ENCODE measurements at places on chromosomes 2 and 18.

DNA sequence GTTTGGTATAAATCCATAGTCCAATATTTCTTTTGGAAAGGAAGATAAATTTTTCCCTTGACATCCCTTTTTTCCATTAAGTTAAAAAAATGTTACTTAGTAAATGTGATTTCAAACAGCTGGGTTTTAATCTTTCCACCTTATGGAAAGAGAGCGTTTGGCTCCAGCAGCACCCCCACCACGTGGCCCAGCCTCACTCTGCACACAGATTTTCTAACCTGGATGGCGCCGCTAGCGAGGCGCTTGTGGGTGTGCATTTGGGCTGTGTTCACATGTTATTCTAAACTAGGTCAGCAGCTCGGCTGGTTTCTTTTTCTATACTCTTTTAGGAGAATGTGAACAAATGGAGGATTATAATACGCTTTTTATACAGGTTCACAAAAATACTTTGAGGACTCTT lies 218.0 kb downstream of the LDLRAD4 start:
- ATAC-seq, result no peak

- no peak for ATAC-seq
These were observed 776.4 kb downstream of the EPHA4 start for GRCh38 chr2:220795705-220796104.

GRCh38 chr2:223068071-223068470 lies 16.1 kb downstream of the KCNE4 start:
- ATAC-seq, result no peak

DNA sequence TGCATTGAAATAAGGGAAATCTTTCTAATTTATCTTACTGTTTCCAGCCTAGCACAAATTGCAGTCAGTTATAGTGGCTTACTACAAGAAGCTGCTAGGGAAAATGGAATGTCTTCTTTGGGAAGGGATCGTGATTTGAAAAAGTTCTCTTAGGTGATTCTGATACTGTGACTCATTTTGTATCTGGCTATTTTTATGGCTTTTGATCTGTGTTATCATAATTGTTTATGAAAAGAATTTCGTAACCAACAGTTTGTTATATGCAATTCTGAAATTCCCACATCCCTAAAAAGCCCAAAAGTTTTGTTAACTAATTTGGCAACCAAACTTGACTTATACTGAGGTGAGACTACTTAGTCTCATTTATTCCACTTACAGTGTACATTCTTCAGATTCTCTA lies 12.4 kb downstream of the PTPN4 start:
- no peak for ATAC-seq

DNA sequence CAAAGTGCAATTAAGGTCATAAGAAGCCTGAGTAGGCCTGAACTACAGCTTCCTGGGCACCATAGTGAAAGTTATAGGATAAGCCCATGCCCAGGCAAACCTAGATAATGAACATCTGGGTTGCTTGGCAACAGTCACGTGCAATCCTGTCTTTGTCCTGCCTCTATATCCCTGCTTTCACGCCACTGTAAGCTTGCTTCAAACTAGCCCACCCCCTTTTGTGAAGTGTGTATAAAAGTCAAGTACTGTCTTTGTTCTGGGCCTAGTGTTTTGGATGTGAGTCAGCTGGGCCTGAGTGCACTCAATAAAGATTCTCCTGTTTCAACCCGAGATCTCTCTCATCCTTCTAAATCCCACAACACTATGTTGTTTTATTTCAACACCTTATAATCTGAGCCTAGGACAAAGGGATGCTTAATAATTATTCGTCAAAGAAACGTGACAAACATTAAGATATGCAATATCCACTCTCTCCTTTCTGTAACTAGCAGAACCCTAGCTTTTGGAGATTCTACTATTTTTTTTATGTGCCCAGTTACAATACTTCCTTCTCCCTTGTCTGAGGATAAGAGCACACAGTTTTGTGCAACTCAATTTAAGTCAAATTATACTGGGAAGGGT lies 927.8 kb downstream of the SUCLG1 start:
- ATAC-seq, result no peak

GRCh38 chr2:28288620-28289019 lies 104.0 kb upstream of the FOSL2 start:
- ATAC-seq, result no peak

DNA sequence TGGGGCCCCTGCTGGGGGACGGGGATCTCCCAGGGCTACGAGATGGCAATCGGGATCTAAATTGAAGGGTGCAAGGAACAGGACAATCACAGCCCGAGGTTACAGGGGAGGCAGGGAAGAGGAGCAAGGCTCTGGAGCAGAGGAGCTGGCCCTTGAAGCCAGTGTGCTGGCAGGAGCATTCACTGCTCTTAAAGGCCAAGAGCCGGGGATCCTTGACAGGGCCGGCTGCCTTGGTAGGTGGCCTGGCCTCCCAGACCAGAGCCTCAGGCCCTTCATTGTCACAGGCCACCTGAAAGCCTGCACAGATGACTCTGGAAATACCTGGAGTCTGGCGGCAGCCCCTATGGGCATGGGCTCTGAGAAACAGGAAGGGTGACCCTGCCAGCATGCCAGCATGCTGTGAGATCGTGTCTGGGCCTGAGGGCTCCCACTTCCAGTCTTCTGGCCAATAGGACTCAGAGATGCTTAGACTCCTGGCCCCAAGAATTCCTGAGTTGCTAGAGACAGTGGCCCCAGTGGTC lies 38.7 kb downstream of the PDIA6 start:
- ATAC-seq, result no peak

DNA sequence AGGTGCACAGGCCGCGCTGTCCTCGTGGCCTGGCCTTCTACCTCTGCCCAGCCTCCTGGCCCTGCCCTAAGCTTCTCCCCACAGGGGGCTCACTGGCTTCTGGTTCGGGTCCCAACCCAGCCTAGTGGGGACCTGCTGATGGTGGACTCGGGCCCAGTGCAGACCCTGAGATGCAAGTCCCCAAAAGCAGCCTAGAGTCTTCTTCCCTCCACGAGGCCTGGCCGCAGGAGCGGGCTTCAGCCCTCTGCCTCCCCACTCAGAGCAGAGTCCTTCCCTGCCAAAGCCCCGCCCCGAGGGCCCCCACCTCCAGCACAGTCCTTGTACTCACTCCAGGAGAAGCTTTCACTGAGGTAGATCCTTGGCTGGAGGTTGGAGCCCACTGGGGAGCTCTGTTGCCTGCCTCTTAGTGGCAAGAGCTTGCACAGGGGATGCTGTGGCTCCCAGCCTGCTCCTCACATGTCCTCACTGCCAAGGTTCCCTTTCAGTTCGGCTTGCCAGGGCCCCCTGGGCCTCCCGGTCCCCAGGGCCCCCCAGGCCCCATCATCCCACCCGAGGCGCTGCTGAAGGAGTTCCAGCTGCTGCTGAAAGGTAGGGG lies 3.6 kb downstream of the ERFE start:
- ATAC-seq, result no peak

DNA sequence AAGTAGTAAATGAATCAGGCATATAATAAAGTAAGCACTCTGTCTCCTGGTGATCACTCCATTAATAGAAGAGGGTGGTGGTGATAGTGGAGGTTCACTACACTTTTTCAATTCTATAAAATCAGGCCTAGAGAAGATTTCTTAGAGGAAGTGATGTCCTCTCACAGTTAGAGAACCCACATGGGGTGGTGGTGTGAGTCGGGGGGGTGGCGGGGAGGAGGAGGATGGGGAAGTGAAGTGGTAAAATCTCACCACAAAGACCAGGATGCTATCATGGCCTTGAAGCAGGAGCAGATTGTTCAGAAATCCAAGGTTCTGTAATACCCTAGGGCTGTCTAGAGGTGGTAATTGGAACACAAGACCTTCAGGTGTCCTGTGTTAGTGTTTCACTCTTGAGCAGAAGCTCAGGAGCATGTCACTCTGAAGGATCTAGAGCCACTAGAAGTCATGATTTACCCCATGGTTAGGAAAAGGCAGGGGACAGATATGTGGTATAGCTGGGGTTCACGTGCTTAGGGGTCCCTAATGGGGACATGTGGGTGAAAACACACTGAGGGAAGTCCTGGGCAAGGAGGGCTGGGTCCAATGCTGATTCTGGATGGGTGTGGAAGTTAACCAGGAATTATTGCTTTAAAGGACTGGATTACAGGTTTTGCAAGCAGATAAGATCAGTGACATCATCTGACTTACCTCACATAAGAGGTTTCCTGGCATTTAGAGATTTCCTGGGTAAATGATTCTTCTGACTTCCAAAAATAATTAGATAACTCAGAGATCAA lies 31.0 kb downstream of the RNF125 start:
- ATAC-seq, result peak; percentile 74

DNA sequence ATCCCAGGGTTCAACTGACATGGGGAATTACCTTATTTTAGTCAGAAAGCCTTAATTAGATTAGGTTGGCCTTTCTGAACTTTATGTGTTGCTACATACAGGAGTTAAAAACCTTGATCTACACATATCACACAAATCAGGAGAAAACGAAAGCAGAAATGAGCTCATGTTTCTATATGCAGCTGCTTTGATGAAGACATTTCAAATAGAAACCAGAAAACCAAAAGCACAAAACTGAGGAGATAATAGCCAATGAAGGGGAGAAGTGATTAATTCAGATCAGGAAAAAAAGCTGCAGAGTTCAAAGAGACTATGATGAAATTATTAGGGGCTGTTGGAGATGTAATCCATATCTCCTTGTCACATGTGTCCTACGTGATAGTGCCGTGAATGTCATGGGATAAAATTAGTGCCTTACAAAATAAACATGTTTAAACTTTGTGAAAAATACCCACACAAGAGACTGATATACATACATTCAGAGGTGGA lies 255.0 kb downstream of the CAMKMT start:
- ATAC-seq, result peak; percentile 86

DNA sequence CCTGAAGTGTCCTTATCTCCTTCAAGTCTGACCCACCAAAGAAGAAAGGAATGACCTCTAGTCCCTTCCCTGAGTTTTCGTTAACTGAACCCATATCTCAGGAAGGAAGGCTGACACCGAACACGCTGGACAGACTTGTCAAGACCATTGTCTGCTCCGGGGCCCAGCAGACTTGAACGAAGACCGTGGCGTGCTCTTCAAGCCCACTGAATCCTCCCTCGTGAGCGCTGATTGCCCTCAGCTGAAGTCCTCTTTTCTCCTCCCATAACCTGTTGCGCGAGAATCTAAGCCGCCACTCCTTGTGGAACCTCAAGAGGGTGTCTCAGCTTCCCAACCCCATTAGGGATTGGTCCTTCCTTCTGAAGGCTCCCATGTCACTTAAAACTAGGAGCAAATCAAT lies 634 bp upstream of the CNDP1 start:
- ATAC-seq, result no peak

DNA sequence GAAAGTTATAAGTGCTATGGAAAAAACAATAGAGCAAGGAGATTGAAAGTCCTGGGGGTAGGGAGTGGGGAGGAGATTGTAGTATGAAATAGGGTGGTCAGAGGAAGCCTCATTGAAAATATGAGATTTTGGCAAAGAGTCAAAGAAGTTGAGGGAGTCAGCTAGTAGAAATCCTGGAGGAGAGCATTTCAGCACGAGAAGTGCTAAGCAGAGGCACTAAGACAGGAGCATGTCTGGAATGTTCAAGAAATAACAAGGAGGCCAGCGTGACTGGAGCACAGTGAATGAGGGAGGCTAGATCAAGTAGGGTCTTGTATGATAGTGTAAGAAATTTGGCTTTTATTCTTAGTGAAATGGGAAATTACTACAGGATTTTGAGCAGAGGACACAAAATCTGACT lies 2.1 kb upstream of the TSPYL6 start:
- no peak for ATAC-seq

DNA sequence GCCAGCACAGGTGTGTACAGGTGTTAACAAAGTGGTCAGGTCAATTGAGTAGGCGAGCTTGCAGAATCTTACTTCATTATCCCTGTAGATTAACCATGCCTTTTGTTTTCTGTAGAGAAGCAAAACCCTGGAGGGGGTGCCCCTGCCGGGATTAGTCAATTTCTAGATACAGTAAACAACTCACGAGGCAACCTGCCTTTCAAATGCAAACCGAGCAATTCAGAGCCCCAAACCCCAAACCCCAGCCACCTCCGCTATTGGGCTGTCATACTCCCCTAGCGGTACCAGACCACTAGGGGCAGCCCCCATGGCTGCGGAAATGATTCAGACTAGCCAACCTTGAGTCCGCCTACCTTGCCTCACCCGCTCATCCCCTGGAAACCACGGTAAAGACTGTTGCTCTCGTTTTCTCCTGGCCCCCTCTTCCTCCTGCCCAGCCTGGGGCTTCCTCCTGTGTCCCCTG lies 61.4 kb upstream of the KIF5C start:
- peak; percentile 99 for ATAC-seq

DNA sequence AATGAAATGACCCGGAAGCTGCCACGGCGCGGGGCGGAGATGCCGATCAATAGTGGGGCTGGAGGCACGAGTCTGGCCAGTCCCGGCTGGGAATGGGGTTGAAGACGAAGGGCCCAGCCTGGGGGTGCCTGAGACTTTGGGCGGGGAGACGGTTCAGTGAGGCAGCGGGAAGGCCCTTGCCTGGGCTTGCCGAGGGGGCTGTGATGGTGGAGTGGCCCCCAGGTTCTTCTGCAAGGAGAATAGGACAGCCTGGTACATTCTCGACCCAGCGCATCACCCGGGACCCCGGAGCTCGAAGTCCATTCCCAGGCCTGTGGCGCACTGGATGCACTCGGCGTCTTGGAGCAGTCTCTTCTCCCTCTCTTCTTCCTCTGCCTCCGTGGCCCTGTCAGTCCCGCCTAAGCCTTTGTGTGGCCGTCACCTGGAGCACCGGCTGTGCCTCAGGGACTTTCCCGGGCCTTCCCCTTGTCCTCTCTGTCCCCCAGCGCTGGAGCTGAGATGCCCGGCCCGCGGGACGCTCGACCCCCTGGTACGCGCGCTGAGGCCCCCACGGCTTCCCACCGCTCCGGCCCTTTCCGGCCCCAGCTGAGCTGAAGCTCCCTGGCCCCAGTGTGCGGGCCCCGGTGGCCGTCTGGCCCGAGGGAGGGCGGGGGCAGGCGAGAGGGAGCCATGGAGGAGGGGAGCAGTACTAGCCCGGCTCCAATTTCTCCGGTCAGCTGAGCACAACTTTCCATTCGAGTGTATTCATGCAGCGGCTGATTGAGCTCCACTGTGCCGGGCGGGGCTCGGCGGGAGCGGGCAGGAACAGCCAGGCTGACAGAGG lies 8.0 kb downstream of the SIX3 start:
- no peak for ATAC-seq

GRCh38 chr2:23320058-23320457 lies 64.9 kb upstream of the KLHL29 start:
- no peak for ATAC-seq

DNA sequence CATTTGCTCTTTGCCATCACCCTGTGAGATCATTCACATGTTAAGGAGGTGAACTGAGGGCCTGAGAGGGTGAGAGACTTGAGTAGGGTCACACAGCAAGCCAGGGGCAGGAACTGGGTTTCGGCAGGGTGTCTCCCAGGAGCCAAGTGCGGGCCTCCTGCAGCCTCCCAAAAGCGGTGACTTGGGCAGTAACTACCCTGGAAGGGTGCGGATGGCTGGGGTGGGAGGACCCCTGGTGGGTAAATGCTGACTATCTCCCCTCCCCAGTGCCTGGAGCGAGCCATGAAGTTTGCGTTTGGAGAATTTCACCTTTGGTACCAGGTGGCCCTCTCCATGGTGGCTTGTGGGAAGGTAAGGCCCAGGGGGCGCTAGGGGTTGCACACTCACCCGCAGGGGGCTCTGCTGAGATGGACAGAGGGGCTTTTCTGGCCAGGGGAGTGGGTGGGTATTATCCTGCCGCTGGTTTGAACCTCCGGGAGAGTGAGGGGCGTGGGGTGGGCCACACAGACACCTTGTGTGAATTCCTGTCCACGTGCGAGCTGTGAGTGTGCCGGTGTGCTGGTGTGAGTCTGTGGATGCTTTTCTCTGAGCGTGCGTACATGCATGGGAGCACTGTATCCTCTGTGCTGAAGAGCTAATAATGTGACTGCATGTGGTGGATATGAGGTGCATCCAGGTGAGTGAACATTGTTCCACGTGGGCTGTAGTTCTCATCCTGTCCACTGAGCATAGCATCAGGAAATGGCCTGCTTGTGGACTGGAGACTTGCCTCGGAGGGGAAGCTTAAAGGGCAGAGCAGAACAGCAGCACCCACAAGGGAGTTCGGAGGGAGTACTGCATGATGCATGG lies 91.0 kb upstream of the MCFD2 start:
- ATAC-seq, result no peak

Data from stimulated activated memory B cell treated with anti-CD40 and anti-IgM and Interleukin-4, amounts not matched to agents 10 μg/mL and 1 μg/mL and 100 μg/mL, for 72 hours (primary cell).